Activated CD4-positive, alpha-beta T cell treated with anti-CD3 and anti-CD28 coated beads, Interleukin-2, amount 10 ng/mL, durations not matched to agents 24 days and 14 days (primary cell): ENCODE measurements at places on chromosomes 12 and 14.

DNA sequence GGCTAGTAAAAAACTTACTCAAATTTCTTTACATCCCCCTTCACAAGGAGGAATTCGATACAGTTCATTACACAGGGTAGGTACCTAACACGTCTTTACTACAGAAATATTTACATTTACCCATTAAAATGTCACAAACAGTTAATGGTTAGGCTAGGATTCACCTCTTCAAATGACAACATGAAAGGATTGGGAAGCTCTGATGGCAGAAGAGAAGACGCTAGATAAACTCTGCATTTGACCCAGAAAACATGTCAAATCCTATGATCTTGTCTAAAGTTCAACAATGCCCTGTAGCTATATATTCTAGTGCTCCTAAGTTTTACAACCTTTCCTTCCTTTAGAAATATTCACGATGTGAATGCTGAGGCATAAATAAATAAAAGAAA lies 64.8 kb downstream of the DENND5B start:
- DNase-seq = no peak

DNA sequence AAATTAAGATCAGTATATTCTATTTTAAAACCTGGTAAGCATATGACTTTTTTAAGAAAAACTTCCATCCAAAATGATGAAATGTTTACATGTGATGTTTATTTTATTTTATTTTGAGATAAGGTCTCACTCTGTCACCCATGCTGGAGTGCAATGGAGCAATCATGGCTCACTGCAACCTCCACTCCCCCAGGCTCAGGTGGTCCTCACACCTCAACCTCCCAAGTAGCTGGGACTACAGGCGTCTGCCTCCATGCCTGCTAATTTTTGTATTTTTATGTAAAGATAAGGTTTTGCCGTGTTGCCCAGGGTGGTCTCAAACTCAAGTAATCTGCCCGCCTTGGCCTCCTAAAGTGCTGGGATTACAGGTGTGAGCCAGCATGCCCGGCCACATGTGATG lies 141.8 kb downstream of the ZFP36L1 start:
- no peak for DNase-seq

- DNase-seq = no peak
Observed at GRCh38 chr12:3311027-3311402, 180.0 kb upstream of the PRMT8 start.

- no peak for DNase-seq
Observed at GRCh38 chr14:68140076-68140741, 320.6 kb downstream of the RAD51B start.

DNA sequence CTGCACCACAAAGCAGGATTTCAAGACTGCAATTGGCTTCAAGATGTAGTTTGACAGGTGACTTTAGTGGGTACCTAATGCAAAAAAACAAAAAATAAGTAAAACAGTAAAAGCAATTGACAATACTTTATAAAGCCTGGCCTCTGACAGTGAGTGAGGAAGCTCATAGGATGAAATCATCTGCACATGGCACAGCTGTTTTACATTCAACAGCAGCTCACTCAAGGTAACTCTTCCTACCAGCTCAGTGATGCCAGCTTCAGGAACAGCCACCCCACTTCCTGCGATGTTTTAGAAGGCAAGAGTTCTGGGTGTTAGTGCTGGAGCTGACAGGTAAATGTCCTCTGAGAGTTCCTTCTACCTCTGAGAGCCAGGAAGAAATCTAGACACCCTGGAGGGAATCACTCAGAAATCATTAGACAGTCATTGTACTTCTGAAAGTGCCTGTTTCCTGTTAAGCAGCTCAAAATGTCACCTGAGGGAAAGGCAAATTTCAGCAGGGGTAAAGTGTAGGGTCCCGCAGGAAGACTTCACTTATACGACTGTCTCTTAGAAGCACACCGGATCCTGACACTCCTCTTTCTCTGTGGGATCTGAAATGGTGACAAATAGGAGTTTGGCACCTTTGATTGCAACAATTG lies 99.9 kb downstream of the FOXN3 start:
- no peak for DNase-seq

- no peak for DNase-seq
Observed at GRCh38 chr14:97282210-97283004, 485.2 kb downstream of the VRK1 start.

- DNase-seq = no peak
Observed at GRCh38 chr14:33490555-33490954, 460.3 kb downstream of the EGLN3 start.

DNA sequence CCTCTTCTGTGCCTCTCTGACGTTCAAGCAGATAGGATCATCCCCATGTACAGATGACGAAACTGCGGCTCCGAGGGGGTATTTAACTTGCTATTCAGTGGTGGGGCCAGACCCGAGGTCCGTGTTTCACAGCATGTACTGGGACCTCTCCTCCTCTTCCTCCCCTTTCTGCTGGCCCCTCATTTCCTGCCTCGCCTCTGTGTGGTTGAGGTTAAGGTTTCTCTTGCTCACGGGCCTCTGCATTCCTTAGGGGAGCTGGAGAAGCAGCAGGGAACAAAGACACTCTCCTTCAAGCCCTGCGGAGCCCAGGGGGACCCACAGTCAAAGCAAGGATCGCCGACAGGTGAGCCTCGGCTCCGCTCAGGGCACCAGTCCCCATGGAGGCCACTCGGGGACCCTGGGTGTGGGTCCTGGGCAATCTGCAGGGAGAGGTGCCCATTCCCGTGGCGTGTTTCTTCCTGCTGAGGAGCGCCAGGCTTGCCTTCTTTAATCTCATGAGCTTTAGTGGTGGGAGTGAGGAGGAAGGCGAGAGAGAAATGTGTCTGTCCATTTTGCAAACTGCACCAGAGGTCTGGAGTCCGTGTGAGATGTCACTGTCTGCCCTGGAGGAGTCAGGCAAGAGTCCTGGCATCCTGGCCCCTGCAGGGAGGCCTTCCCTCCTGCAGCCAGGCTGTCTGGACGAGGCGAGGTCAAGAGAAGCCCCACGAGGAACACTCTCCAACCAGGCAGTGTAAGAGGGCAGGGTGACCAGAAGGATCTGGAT lies 45.0 kb downstream of the SLC6A12 start:
- no peak for DNase-seq

DNA sequence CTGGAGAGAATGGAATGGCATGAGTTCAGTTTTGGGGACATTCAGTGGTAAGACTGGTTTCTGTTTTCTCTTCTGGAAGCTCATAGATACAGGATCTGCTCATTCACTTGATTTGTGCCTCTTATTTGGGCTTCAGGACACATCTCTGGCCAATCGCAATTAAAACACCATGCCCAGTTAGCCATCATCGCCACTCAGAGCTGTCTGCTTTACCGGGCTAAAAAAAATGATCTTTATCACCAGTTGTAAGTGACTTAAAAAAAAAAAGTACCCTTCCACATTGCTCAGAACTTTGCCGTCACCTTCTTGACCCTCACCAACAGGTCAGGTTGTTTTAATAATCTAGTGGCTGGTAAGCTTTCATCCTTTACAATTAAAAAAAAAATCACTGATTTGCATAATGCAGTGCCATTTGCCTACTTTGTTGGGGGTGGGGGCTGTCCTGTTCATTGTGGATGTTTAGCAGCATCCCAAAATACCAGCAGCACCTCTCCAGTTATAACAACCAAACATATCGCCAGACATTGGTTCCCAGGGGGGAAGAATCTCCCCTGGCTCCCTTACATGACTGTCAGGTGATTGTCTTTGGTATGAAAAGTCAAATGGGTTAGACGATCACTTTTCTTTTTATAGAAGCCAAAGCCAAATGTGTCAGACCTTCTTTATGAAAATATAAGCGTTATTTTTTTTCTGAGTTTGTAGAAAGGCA lies 150.1 kb downstream of the PRKCH start:
- no peak for DNase-seq

DNA sequence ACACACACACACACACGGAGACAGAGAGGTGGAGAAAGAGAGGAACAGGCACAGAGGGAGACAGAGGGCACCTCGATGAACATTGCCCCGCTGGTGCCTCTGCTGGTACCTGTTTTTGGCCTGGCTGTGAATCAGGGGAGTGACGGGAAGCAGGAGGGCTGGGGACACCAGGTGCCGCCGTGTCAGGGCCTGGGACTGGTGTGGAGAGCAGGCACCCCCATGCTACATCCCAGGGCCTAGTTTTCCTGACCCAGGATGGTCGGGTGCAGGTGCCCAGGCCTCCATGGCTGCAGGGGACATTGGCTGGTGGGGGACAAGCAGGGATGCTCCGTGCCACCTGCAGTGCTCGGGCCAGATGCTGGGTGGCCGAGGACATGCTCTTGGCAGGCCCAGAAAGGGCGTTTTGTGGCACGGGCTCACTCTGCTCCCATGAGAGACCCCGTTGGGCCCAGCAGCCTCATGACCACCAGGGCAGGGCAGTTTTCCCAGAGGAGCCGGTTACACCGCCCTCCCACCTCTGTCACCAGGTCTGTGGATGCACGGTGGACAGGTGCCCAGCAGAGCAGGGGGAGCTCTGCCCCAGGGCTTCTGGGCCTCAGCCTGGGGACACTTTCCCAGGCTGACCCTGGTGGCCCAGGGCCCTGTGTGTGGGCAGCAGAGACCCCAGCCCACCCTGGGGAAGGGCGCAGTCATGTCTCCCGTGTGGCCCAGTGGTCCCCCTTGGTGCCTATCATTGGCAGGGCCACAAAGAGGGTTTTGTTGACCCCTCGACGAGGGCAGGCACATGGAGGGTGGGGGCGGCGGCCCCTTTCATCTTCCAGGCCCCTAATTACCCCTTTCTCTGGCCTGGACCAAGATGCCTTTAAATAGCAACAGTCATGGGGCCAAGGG lies 207.5 kb upstream of the RTL1 start:
- no peak for DNase-seq

DNA sequence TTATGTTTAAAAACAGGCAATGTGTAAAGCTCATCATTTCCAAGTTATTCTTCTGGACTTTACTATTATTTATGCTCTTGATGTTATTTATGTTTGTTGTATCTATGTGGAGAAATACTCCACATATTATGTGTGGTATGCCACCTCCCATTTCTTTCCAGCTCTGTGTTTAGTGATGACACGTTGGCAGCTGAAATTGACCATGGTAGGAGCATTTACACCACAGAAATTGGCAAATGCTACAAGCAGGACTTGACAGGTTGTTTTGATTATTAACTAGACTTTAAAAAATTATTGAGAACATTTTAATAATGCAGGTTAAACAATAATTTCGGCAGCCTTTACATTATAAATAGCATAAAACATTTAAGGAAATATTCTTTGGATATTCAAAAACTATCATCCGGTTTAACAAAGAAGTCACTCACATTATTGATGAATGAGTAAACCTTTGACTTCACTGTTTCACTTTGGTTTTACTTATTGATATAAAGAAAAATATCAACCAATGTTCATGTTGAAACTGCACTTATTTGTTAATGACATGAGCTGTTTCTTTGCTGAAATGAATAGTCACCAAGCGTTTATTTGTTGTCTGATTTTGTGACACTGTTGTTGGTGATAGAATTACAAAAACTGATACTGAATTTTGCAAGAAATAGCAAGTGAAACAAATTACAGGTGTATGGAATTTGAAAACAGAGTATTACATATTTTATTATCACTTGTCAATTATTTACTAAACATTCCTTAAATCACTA lies 76.8 kb downstream of the HMGA2 start:
- no peak for DNase-seq

DNA sequence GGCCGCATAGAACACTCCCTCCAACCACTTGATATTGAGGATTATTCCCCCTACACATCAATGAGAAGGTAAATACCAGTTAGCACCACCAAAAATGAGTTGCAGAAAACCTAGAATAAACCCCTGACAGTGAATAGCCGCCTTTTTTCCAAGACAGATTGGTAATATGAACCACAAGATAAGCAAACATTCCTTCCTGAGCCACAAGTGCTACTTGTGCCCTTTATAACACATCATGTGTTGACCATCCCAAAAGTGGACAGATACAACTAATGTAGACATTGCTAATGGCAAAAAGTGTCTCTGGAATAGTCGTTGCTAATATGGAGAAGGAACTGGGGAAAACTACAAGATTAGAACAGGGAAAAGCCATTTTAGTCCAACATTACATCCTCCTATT lies 17.2 kb downstream of the NOXRED1 start:
- no peak for DNase-seq

DNA sequence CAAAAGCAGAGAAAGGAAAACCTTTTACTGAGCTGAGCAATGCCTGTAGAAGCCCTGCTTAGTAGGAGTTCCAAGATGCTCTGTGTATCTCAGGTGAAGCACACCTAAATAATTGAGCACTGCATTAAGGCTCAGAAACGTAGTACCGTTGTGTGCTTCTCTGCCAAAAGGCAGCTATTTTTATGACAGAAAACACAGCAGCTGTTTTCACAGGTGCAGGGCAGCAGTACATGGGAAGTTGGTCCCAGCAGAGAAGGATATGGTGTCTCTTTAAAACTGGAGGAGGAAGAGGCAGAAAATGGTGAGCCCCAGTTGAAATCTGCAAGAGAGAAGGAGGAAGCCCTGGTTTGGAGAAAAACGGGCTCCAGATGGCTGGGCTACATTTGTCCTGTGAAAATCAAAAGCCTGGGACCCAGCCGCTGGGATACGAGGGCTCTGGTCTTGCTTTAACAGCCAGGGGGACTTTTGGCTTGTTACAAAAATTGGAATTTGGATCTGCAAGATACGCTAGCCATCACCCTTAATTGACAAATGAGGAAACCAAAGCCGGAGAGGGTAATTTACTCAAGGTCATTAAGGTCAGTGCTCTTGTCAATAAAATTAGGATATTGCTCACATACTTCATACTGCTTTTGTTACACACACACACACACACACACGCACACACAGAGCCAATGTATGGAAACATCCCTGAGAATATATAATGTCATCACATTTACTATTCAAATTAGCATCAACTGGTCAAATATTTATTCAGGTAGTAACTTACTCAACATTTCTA lies 27.3 kb downstream of the SPRING1 start:
- DNase-seq = no peak

DNA sequence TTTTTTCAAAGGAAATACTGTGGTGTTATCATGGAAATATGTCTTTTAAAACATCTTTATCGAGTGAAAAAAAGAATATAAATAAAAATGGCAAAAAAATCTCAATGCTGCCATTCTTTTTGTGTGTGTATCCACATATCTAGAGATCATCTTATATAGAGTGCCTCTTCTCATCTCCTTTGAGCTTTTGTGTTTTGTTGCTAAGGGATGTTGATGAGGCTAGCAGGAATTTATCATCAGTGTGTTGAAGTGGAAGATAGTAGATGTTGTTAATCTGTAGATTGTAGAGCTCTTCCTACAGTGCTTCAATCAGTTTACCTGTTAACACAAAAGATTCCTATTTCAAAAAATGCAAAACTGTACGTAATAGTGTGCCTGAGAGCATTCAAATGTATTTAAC lies 1738.0 kb upstream of the SEL1L start:
- DNase-seq = no peak

GRCh38 chr14:20659813-20660395 lies 18.4 kb upstream of the OR6S1 start:
- DNase-seq = no peak

DNA sequence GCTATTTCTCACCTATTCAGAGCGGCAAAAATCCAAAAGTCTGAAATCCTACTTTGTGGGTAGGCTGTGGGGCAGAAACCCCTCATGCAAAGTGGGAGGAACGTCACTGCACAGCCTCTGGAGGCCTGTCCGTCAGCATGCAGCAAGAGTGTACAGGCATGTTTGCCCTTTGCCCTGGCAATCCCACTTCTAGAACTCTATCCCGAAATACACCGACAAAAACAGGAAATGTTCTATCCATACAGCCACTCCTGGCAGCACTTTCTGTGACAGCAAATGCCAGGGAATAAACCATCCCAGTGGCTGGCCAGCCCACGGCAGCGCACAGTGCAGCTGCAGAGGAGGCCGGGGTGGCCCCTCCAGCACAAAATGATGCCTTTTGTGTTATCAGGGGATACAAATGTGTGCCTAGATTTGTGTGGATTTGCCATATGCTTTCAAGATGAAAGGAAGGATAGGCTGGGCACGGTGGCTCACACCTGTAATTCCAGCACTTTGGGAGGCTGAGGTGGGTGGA lies 39.7 kb downstream of the AMN start:
- DNase-seq = no peak

GRCh38 chr12:85007836-85008235 lies 28.2 kb downstream of the TSPAN19 start:
- no peak for DNase-seq
